ENCODE measurements at places on chromosomes 1 and 21. TPM values are rescaled to one million over a fixed set of nuclear protein-coding genes. Genes with fewer than 3 reads are reported as not detected.

Gene S100A2
- total RNA-seq: not detected

Gene MTMR11
- total RNA-seq: 10.3 TPM

Gene TINAGL1
- total RNA-seq: 4.5 TPM

Gene PAQR6
- 8.4 TPM for total RNA-seq

Gene USH2A
- not detected for total RNA-seq

Gene OR2L3
- total RNA-seq: not detected

Gene CADM3
- 4.0 TPM for total RNA-seq

Gene DNAJC8
- 99.0 TPM for total RNA-seq

Gene ABCA4
- total RNA-seq: 51.7 TPM

- peak overlapping the region; percentile 76 for H3K27ac ChIP-seq
- H3K27me3 ChIP-seq: no peaks in the 10 kb centered on the region
- peaks cover 14% of the 10 kb centered on the region for H3K4me1 ChIP-seq
- no peaks in the 10 kb centered on the region for H3K36me3 ChIP-seq
- no peak for DNase-seq
These were observed 25.6 kb downstream of the CLIC4 start for GRCh38 chr1:24770881-24771280.

GRCh38 chr1:203638950-203639349 lies 12.3 kb downstream of the ATP2B4 start:
- H3K27me3 ChIP-seq: peaks cover 1% of the 10 kb centered on the region
- H3K27ac ChIP-seq: no peak overlapping the region
- DNase-seq: no peak
- peaks cover 25% of the 10 kb centered on the region for H3K4me1 ChIP-seq
- peaks cover 18% of the 10 kb centered on the region for H3K36me3 ChIP-seq

DNA sequence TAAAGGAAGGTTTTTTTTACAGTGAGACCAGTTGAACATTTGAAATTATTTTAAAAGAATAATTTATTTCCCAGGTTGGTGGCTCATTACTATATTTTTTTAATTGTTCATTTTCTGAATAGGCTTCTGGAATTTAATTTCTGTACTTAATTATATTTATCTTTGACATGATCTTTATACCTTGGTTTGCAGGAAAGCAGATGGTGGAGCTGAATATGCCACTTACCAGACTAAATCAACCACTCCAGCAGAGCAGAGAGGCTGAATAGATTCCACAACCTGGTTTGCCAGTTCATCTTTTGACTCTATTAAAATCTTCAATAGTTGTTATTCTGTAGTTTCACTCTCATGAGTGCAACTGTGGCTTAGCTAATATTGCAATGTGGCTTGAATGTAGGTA lies 41.5 kb downstream of the CD46 start:
- H3K4me3 ChIP-seq: no peak overlapping the region
- no peaks in the 10 kb centered on the region for H3K36me3 ChIP-seq

GRCh38 chr1:81551946-81552345 lies 248.8 kb upstream of the ADGRL2 start:
- no peaks in the 10 kb centered on the region for H3K36me3 ChIP-seq
- H3K27ac ChIP-seq: no peak overlapping the region
- H3K4me1 ChIP-seq: peaks cover 30% of the 10 kb centered on the region
- no peak overlapping the region for H3K4me3 ChIP-seq
- no peak for DNase-seq
- no peaks in the 10 kb centered on the region for H3K27me3 ChIP-seq

GRCh38 chr1:225470211-225471108 lies 42.6 kb upstream of the LBR start:
- H3K27me3 ChIP-seq: peaks cover 6% of the 10 kb centered on the region
- H3K4me3 ChIP-seq: no peak overlapping the region
- H3K4me1 ChIP-seq: peaks cover 11% of the 10 kb centered on the region

GRCh38 chr1:232591344-232591743 lies 38.6 kb downstream of the SIPA1L2 start:
- no peak overlapping the region for H3K4me3 ChIP-seq
- DNase-seq: no peak
- H3K4me1 ChIP-seq: peaks cover 89% of the 10 kb centered on the region
- peak overlapping the region; percentile 96 for H3K27ac ChIP-seq
- peaks cover 24% of the 10 kb centered on the region for H3K36me3 ChIP-seq

DNA sequence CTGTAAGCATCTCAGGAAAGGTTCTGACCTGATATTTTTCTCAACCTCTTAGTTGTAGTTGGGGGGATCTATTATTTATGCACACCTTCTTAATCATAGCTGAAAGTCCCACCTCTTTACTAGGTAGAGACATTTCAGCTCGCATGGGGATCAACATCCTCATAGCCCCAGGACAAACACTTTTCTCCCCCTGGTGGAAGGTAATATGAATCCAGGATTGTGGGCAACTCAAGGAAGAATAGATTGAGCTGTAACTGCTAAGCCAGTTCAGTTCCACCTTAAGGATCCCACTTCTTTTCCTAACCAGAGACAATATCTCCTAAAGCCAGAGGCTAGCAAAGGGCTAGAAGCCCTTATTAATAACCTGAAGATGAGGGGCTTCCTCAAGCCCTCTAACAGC lies 25.4 kb upstream of the SMYD3 start:
- H3K36me3 ChIP-seq: peaks cover 7% of the 10 kb centered on the region
- H3K4me3 ChIP-seq: no peak overlapping the region
- peaks cover 3% of the 10 kb centered on the region for H3K27me3 ChIP-seq

GRCh38 chr21:33027401-33028286 lies 1.9 kb downstream of the OLIG2 start:
- no peak for DNase-seq
- H3K4me3 ChIP-seq: no peak overlapping the region
- no peak overlapping the region for H3K27ac ChIP-seq
- peaks cover 6% of the 10 kb centered on the region for H3K4me1 ChIP-seq
- peaks cover 5% of the 10 kb centered on the region for H3K36me3 ChIP-seq

GRCh38 chr1:46816930-46817329 lies 18.1 kb downstream of the CYP4B1 start:
- H3K27me3 ChIP-seq: no peaks in the 10 kb centered on the region
- no peak overlapping the region for H3K27ac ChIP-seq
- H3K36me3 ChIP-seq: no peaks in the 10 kb centered on the region
- H3K4me1 ChIP-seq: peaks cover 12% of the 10 kb centered on the region
- H3K4me3 ChIP-seq: no peak overlapping the region

GRCh38 chr1:228180959-228181644 lies 15.5 kb downstream of the IBA57 start:
- no peak for DNase-seq
- no peaks in the 10 kb centered on the region for H3K36me3 ChIP-seq
- H3K4me1 ChIP-seq: peaks cover 5% of the 10 kb centered on the region
- H3K4me3 ChIP-seq: no peak overlapping the region

All from endothelial cell (in vitro differentiated cells).